Fibroblast of the aortic adventitia (primary cell): ENCODE measurements at places on chromosomes 11 and 22. TPM values are rescaled to one million over a fixed set of nuclear protein-coding genes. Genes with fewer than 3 reads are reported as not detected.

DNA sequence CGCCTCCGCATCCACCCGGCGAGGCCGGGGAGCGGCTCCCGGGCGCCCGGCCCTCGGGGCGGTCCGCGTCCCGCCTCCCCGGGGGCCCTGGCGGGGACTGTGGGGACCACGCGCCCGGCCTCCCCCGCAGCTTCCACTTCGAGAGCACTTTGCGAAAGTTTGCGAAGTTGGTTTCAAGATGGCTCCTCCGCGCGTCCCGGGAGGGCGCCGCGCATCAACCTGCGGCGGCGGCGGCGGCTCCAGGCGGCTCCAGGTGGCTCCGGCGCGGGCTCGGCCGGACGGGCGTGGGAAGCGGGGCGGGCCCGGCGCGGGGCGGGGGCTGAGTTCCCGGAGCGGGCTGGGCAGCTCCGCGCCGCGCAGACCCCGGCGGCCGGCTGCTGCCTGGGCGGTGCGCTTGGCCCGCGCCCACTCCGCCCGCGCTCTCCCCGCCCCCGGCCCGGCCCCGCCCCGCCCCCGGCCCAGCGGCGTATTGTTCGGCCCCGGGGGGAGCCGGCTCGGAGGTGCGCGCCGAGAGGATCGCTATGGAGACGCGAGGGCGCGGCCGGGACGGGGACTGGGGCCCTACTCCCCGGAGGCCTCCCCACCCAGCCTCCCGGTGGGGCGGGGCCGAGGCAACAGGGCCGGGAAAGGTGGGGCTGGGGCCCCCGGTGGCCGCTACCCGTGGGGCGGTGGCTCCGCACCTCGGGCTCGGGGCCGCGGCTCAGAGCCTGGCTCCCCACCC is at the start of gene CELSR1:
CELSR1 (minus strand) TSS at position 396 of the 721 bp plus-strand sequence. CDS start 450 bp downstream, outside the sequence.
- peak; percentile 13 for DNase-seq

- DNase-seq = no peak
Measured at GRCh38 chr11:119641983-119642745, 86.8 kb downstream of the NECTIN1 start.

- DNase-seq = no peak
Measured at GRCh38 chr11:21110415-21110814, 441.0 kb downstream of the NELL1 start.

GRCh38 chr22:30004694-30005093 is 75.6 kb upstream of the HORMAD2 start:
- DNase-seq = peak; percentile 27

DNA sequence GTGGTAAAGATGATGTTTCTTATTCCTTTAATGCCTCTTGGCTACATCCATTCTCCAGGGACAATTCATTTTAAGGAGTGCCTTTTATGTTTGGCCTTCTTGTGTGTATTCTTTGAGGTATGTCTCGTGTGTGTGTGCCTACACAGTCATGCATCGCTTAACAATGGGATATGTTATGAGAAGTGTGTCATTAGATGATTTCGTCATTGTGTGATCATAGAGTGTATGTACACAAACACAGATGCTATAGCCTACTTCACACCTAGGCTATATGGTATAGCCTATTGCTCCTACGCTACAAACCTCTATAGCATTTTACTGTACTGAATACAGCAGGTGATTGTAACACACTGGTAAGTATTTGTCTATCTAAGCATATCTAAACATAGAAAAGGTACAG is 23.0 kb downstream of the ZNF202 start:
- no peak for DNase-seq

DNA sequence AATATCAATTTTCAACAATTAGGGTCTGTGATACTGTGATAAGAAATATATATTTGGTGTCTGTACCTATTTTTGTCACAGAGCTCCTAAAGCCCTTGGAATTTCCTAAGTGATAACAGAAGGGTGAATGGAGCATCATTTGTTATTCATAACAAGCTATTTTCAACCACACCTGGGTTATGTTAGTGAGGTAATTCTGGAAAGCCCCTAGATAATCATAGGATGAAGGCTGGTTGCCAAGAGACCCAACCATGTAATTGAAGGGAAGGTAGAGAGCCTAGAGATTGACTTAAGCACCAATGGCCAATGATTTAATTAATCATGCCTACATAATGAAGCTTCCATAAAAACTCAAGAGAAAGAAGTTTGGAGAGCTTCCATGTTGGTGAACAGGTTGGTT is 109.4 kb downstream of the KIF18A start:
- no peak for DNase-seq

C11orf65 gene
- total RNA-seq = 0.99 and 1.6 TPM in 2 replicates

RAB38 gene
- 0.41 and 1.2 TPM in 2 replicates for total RNA-seq

SYNGR1 gene
- 3.9 and 14.2 TPM in 2 replicates for total RNA-seq

BARX2 gene
- not detected in 2 replicates for total RNA-seq
